ENCODE measurements at places on chromosomes 3 and 15. TPM values are rescaled to one million over a fixed set of nuclear protein-coding genes. Genes with fewer than 3 reads are reported as not detected.

GRCh38 chr3:50189274-50189673 is 2.1 kb upstream of the GNAT1 start:
- no peak for DNase-seq
- peaks cover 22% of the 10 kb centered on the region for H3K4me1 ChIP-seq
- H3K36me3 ChIP-seq = no peaks in the 10 kb centered on the region
- no peak overlapping the region for H3K4me3 ChIP-seq
- peaks cover 17% of the 10 kb centered on the region for H3K27me3 ChIP-seq

GRCh38 chr3:158918008-158918407 is 116.2 kb downstream of the MFSD1 start:
- no peak overlapping the region for H3K4me3 ChIP-seq
- no peak overlapping the region for H3K27ac ChIP-seq
- peak; percentile 55 for DNase-seq
- H3K36me3 ChIP-seq = no peaks in the 10 kb centered on the region

DNA sequence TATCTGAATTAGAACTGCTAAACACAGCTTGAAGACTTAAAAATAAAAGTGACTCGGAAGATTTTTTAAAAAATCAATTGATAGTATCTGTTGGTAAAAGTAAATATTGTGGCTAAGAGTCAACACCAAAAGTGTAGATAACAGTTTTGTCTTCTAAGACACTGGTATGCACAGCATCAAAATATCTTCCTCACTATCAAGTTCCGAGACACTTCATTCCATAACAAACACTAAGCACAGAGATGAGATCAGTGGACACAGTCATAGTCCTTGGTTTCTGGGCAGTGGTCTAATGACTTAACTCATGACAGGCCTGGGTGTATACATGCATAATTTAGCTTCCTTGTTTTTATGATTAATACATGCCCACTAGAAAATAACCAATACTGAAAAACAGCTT is 63.2 kb downstream of the PXYLP1 start:
- H3K4me1 ChIP-seq = peaks cover 12% of the 10 kb centered on the region
- no peaks in the 10 kb centered on the region for H3K36me3 ChIP-seq
- H3K4me3 ChIP-seq = peak overlapping the region; percentile 43
- no peaks in the 10 kb centered on the region for H3K27me3 ChIP-seq

GRCh38 chr15:79643393-79643792 is 211.3 kb downstream of the MINAR1 start:
- no peak for DNase-seq
- H3K4me1 ChIP-seq = no peaks in the 10 kb centered on the region
- no peak overlapping the region for H3K27ac ChIP-seq
- H3K27me3 ChIP-seq = no peaks in the 10 kb centered on the region

GRCh38 chr3:177512945-177513814 is 315.9 kb upstream of the TBL1XR1 start:
- H3K27ac ChIP-seq = peak overlapping the region; percentile 29
- peaks cover 31% of the 10 kb centered on the region for H3K4me1 ChIP-seq
- no peaks in the 10 kb centered on the region for H3K36me3 ChIP-seq
- H3K4me3 ChIP-seq = no peak overlapping the region
- no peaks in the 10 kb centered on the region for H3K27me3 ChIP-seq
- no peak for DNase-seq

DNA sequence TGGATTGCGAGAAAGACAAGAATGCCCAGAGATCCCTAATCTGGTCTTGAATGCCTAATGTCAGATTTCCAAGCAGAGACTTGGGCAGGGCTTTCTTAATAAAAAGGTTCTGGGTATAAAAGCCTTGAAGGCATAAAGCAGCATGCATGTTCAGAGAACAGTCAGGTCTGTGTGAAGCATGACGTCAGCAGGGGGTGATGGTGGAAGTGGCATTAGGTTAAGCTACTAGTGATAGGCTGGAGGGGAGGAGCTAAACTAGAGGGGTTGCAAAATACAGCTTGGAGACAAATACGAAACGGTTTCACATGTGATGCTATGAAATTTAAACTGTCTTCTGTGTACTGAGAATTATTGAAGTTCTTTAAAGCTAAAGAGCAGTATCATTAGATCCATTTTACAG is 125.6 kb downstream of the VPS8 start:
- no peak overlapping the region for H3K4me3 ChIP-seq
- H3K4me1 ChIP-seq = no peaks in the 10 kb centered on the region
- H3K36me3 ChIP-seq = peaks cover 55% of the 10 kb centered on the region
- H3K27ac ChIP-seq = no peak overlapping the region
- H3K27me3 ChIP-seq = no peaks in the 10 kb centered on the region

DNA sequence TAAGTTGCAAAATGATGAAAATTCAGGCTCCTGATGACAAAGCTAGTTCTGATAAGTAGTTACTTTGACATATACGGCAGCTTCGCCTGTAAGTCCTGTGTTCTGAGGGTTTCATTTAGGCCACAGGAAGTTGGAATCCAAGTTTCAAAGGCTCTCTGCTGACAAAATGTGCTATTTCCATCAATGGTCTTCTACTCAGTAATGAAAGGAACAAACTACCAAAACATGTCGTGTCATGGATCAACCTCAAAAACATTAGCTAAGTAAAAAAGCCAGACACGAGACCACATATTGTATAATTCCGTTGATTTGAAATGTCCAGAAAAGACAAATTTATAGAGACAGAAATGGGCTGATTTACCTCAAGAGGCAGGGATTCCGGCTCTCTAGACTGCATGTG is 22.5 kb downstream of the NGRN start:
- H3K4me3 ChIP-seq = no peak overlapping the region
- peak; percentile 24 for DNase-seq
- no peaks in the 10 kb centered on the region for H3K4me1 ChIP-seq
- no peaks in the 10 kb centered on the region for H3K27me3 ChIP-seq
- no peaks in the 10 kb centered on the region for H3K36me3 ChIP-seq

DNA sequence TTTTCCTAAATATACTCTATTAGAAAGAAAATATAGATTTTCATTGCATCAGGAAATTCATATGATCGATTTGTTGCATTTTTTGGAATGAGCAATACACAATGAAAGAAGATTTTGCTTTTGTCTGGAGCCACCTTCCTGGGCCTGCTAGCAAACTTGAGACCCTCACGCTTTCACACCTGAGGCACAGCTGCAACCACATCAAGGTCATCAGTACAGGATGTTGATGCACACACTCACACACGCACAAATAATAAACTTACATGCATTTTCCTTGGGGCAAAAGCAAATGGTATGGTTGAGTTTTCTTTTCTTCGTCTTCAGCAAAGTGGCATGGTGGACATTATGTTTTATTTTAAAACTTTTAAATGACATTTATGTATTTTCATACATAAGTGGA is 64.8 kb upstream of the SATB1 start:
- H3K27ac ChIP-seq = no peak overlapping the region
- DNase-seq = no peak
- no peaks in the 10 kb centered on the region for H3K27me3 ChIP-seq
- H3K36me3 ChIP-seq = no peaks in the 10 kb centered on the region
- no peak overlapping the region for H3K4me3 ChIP-seq
- H3K4me1 ChIP-seq = no peaks in the 10 kb centered on the region

DNA sequence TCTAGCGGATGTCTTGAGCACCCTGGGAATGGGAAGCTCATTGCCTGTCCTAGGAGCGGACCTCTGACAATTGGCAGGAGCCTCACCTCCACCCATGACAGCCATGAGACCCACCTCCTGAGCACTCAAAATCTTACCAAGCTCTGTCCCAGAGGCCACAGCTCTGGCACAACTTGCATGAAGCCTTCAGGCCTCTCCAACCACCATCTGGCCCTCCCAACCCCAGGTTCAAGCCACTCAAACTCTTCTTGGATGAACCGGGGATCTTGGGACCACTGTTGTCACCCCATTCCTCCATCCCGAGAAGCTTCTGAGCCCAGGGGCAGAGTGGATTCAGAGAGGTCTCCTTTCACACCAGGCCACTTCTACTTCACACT is 1.5 kb downstream of the VIPR1 start:
- H3K4me3 ChIP-seq = no peak overlapping the region
- DNase-seq = no peak
- peaks cover 10% of the 10 kb centered on the region for H3K4me1 ChIP-seq
- H3K36me3 ChIP-seq = no peaks in the 10 kb centered on the region
- H3K27me3 ChIP-seq = peaks cover 25% of the 10 kb centered on the region
- no peak overlapping the region for H3K27ac ChIP-seq

- H3K4me3 ChIP-seq = no peak overlapping the region
- no peaks in the 10 kb centered on the region for H3K27me3 ChIP-seq
- no peak overlapping the region for H3K27ac ChIP-seq
- H3K36me3 ChIP-seq = no peaks in the 10 kb centered on the region
- no peaks in the 10 kb centered on the region for H3K4me1 ChIP-seq
Measured at GRCh38 chr3:57135964-57136719, 29.0 kb downstream of the IL17RD start.

DNA sequence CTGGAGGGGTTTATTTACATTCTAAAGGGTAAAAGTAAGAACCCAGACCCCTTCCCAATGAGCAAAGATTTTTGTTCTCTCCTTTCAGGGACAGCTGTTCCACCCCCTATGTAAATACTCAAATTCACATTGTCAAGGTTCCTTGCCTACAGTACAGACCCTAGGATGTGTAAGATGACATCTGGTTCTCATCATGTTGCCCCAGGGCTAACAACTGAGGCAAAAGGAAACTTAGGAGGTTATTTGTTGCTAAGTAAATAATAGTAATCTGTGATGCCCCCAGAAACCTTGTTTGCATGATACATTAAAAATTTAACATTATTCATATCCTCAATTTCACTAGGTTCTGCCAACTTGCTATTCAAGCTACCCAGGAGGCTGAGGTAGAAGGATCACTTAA is 135.0 kb upstream of the CCNL1 start:
- DNase-seq = no peak
- H3K27me3 ChIP-seq = no peaks in the 10 kb centered on the region
- no peaks in the 10 kb centered on the region for H3K36me3 ChIP-seq
- H3K27ac ChIP-seq = no peak overlapping the region

- no peaks in the 10 kb centered on the region for H3K36me3 ChIP-seq
- DNase-seq = no peak
- H3K4me3 ChIP-seq = peak overlapping the region; percentile 49
- peaks cover 20% of the 10 kb centered on the region for H3K4me1 ChIP-seq
- H3K27ac ChIP-seq = peak overlapping the region; percentile 57
- H3K27me3 ChIP-seq = peaks cover 7% of the 10 kb centered on the region
Measured at GRCh38 chr15:62165793-62166375, 799 bp upstream of the C2CD4B start.

Gene SOX14
- not detected for total RNA-seq

Gene CASR
- total RNA-seq = not detected

Gene BHLHE40
- total RNA-seq = 8.3 TPM
